ENCODE measurements at places on chromosomes 2 and 18.
A peak's percentile ranks its signal among the peaks of the same experiment; 100 is the strongest.

GRCh38 chr2:12428786-12429185 lies 287.9 kb upstream of the TRIB2 start:
- DNase-seq, result no peak

- peak; percentile 80 for DNase-seq
Measured at GRCh38 chr2:232611559-232612218, 21.7 kb upstream of the EFHD1 start.

- peak; percentile 92 for DNase-seq
Measured at GRCh38 chr2:160224060-160224459, 24.0 kb upstream of the ITGB6 start.

DNA sequence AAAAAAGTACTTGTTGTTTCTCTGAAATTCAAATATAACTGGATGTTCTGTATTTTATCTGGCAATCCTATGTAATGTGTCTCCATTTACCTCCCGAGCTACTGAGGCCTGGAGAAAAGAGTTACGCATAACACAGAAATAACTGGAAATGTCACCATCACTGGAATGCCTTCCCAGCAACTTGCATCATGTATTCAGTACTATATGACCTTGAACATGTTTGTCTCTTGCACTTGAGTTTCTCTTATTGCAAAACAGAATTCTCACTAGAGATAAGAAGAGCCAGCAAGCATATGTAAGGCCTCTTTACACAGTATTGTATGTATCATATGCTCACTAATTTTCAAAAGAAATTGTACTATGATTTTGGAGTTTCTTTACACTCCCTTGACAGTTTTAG lies 99.6 kb upstream of the CTAGE1 start:
- DNase-seq, result no peak

GRCh38 chr18:76823587-76824011 lies 1.2 kb downstream of the ZNF236 start:
- DNase-seq, result peak; percentile 53

GRCh38 chr2:117794668-117795067 lies 19.8 kb upstream of the DDX18 start:
- DNase-seq, result peak; percentile 51
